ENCODE measurements at places on chromosomes 3 and 15.

- DNase-seq, result no peak
These were observed 427 bp downstream of the MBD4 start for GRCh38 chr3:129439226-129439816.

DNA sequence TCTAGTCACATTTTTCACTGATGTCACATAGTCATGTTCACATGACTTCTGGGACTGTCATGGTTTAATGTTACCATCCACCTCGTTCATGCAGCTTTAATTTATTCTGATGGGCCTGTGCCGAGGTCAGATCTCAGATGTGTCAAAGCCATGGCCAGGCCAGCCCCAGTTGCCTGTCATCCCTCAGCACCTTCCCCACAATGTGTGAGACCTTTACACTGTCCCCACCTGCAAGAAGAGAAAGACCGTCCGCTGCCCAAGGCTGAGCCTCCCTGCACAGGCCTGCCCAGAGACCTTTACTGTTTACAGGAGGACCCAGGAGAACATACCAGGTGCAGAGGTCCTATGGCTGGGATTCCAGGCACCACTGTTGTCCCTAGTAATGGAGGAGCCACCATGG lies 12.8 kb upstream of the KLF15 start:
- DNase-seq, result no peak

GRCh38 chr3:117692416-117692995 lies 982.9 kb downstream of the TUSC7 start:
- DNase-seq, result no peak

DNA sequence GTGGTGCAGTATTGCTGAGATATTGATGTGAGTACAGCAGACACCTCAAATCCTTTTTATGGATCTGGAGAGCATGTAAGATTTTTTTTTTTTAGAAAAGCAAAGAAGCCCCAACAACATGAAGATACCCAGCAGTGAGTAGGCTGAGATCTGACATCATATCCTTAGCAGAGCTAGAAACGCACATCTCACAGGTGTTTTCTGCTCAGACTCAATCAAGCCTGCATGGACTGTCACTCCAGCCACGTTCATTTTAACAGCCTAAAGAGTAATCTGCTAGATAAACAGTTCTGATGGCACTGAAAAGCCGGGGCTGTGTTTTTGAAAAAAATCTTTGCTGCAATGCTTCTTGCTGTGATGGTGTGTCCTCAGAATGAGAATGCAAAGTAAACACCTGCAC lies 544.2 kb downstream of the FGF12 start:
- no peak for DNase-seq

GRCh38 chr15:48888191-48888590 lies 10.3 kb downstream of the EID1 start:
- no peak for DNase-seq

- no peak for DNase-seq
These were observed 9.8 kb downstream of the SELENOS start for GRCh38 chr15:101267320-101268104.

DNA sequence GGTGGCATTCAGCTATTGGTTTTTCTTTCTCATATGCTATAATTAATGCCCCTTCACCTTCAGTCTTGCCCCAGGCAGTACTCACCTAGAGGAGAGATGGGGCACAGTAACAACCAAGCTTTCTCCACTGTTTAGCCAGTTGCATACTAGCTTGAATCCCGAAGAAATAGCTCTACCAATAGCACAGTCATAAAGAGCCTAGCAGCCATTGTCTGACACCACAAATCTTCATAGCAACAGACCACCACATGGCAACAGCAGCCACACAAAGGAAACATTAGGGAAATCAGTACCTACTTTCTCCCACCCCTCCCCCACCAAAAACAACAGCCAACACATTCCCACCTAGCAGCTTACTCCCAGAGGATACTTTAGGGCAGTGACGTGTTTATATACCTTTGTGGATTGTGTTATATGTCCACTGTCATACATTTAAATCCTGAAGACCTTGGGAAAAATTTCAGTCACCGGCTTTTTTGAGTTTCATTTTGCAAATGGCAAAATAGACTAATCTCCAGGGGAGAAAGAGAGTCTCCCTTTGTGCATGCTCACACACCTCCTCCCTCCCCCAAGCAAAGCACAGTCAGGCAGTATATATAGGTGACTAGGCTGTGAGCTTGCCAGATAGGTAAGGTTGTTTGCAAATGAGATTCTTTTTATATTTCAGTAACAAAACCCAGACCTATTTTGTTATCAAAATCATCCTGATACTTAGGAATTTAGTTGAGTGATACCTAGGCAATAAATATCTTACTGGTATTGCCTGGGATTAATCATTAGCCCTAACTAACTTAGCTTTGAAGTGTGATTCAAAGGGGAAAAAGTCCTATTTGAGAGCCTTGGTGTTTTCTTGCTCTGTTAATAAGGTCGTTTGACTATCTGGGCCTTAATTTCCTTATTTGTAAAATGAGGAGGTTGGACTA lies 140.6 kb downstream of the RBPMS2 start:
- DNase-seq, result peak; percentile 19

- no peak for DNase-seq
These were observed 14.3 kb upstream of the ABHD5 start for GRCh38 chr3:43676441-43676840.

GRCh38 chr15:85993116-85993515 lies 86.6 kb upstream of the AGBL1 start:
- DNase-seq, result no peak

- DNase-seq, result no peak
These were observed 23.4 kb downstream of the TMEM202 start for GRCh38 chr15:72421484-72421883.

DNA sequence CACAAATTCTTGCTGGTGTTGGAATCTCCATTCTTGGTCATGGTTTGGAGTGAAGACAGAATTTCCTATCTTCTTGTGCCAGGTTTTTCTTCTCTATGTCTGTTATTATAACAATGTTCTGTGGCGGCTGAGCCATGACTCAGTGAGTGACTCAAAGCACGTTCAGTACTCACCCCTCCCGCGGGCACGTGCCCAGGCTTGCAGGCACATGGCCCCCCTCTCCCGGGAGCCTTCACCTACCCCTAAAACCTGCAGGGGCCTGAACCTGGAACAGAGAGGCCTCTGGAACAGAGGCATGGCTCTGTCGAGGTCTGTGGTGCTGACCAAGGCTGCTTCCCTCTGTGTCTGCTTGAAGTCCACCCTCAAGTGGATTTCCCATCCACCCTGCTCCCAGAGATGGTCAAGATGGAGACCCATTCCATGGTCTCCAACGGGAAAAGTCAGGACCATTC lies 27.6 kb downstream of the PLXNB1 start:
- no peak for DNase-seq

DNA sequence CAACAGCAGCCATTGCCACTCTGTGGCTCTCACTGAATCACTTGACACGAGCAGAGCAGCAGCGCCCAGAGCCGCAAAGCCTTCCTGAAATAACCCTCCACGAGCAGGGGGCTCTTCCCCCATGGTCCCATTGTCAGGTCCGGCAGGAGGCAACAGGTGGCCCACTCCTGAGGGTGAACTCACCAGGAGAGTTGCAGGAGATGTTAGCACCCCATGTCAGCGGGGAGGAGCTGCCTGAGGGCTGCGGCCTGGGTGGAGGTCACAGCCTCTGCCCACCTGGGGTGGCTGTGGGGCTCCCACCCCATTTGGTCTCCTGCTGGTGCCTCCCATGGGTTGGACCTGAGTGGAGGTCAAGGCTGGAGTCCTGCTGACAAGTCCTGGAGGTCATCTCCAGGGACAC lies 12.3 kb upstream of the C3orf22 start:
- no peak for DNase-seq

DNA sequence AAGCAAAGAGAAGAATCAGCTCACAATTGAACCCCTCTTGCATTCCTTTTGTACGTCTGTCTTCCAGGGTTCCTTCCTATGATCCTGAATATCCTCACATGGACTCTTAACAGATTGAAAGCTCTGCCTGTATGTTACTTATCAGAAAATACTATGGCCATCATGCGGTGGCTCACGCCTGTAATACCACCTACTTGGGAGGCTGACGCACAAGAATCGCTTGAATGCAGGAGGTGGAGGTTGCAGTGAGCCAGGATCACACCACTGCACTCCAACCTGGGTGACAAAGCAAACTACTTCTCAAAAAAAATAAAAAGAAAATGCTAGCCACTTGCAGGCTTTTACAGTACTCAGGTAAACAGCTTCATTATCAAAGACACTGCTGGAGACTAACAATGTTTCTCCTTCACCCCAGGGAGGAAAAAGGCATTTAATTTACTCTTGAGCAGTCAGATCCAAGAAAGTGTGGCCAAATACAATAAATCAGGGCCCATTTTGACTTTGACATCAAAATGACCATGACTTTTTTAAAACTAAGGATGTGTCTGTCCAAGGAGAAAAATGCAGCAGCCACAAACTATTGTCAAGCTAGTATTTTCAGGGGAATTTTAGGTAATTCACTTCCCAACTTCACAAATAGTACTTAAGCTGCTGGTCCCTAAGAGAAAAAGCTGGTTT lies 27.3 kb downstream of the NPTN start:
- no peak for DNase-seq

DNA sequence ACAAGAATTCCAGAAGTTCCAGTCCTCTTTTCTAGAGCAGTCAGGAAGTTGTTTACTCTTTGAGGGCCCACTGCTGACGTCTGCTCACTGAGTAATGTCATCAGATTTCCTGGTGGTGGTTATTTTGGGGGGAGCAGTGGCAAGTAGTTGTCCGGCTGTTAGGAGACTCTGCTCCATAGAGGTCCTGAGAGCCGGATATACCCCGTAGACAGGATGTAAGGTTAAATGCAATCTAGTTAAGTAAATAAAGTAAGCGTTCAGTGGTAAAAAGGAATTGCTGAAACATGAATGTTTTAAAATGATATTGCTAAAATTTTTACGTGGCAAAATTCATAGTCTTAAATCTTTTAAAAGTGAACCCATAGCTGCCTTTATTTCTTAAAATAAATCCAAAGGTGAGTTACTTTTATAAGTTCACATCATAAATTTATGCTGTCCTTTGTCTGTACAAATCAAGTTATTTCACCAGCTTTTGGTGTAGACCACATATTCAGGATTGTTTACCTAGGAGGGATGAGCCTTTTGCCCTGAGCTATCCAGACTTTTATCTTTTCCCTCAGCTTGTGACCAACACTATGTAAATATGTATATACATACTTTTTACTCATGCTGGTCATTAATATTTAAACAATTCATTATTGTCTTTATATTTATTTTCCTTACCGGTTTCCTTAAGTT lies 65.8 kb downstream of the PDE8A start:
- DNase-seq, result no peak

DNA sequence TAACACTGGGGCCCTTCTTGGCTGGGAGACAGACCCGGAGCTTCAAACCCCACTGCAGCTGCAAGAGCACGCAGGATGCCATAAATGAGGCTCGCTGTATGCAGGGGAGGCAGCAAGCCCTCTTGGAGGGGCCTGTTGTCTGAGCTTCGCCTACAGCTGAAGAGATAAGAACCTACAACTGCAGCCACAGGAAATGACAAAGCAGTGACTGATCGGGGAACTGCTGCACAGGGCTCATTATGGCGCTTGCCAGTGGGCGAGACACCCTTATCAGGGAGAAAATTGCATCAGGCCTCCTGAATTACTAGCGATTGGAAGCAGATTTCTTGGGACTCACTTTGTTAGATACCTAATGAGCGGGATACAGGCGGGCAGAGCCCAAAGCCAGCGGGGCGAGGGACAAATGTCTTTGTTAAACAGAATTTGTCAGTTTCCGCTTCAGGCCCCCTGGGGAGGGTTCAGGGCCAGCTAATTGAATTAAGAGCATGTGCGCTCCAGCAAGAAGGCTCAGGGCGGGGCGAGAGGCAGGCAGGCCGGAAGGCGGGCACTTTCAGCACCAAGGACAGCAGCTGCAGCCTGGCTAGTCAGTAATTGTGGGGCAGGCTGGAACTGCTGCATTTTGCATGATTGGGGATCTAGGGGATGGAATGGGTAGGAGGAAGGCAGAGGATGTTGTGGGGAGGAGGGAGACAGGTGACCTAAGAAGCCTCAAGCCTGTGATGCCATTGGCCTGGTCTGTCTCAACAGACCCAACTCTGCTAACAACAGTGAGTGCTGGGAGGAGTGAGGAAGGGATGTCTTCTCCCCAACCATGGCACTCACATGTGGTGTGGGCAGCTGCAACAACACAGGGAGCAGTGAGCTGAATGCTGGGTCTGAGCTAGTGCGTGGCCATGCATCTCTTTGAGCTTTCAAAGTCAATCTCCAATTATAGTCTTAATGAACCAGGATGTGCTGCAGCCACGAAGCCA lies 55.3 kb downstream of the CCDC33 start:
- peak; percentile 98 for DNase-seq

DNA sequence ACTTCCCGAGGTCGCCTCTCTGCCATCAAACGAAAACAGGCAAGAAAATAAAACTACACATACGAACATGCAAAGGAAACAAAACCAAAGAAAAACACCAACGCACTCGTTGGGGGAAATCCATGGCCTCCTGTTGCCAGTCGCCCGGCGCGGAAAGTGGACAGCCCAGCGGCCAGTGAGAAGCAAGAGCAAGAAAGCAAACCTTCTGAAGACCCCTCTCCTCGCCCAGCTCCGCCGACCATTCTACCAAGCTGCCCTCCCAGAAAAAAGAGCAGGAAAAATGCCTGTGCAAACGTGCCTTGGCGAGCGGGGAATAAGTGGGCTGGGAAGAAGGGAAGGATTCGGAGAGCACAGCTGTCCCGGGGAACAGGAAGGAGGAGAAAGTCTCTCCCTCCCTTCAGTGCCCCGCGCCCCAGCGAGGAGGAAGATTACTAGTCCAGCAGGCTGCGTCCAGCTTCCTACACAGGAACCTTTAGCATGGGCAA lies 802 bp upstream of the NECTIN3 start:
- DNase-seq, result no peak

GRCh38 chr3:105674437-105675065 lies 194.3 kb downstream of the CBLB start:
- no peak for DNase-seq

DNA sequence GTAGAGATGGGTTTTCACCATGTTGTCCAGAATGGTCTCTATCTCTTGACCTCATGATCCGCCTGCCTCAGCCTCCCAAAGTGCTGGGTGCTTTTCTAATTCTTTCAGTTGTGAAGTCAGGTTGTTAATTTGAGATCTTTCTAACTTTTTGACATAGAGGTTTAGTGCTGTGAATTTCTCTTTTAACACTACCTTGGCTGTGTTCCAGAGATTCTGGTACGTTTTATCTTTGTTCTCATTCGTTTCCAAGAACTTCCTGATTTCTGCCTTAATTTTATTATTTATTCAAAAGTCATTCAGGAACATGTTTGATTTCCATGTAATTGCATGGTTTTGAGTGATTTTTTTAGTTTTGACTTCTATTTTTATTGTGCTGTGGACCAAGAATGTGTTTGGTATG lies 63.5 kb upstream of the CCDC54 start:
- no peak for DNase-seq

- DNase-seq, result no peak
These were observed 23.1 kb upstream of the MBNL1 start for GRCh38 chr3:152245498-152246170.
